Progenitor cell of endocrine pancreas (in vitro differentiated cells): ENCODE measurements at places on chromosomes 16 and 17. TPM values are rescaled to one million over a fixed set of nuclear protein-coding genes. Genes with fewer than 3 reads are reported as not detected.

Gene AMFR
- 55.8 and 66.3 TPM in 2 replicates for total RNA-seq

- no peak overlapping the region for H3K27ac ChIP-seq
- no peak for DNase-seq
- no peaks in the 10 kb centered on the region for H3K4me1 ChIP-seq
- H3K36me3 ChIP-seq: no peaks in the 10 kb centered on the region
These were observed 6.2 kb downstream of the ACSM5 start for GRCh38 chr16:20415541-20415940.

DNA sequence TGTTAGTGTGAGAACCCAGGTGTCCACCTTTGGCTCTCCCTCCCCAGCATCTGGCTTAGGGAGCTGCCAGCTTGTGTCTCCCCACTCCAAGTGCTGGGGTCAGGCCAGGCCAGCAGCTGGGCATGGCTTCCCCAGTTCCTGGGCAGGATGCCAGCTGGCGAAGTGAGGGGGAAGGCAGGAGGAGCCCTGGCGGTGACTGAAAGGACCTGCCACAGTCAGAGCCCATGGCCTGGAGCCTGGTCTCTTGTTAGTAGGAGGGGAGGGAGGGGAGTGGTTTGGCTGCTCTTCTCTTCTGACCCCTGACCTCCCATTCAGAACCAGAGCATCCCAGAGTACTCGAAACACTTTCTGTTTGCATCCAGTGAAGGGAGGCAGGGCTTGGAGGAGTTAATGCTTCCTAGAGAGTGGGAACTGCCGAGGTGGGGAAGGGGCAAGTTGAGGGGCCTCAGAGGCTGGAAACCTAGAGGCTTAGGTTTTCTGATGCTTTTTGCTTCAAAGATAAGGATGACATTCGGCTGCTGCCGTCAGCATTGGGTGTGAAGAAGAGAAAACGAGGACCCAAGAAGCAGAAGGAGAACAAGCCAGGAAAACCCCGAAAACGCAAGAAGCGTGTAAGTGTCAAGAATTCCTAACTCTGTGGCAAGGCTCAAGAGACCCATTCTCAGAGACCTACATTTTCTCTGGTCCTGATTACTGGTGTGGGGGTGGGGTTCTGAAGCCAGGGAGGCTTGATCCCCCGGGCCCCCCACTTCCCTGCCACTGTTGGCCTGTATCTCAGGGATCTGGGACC is 772 bp downstream of the CHD3 start:
- no peak overlapping the region for H3K4me3 ChIP-seq
- H3K27ac ChIP-seq: no peak overlapping the region
- DNase-seq: no peak
- peaks cover 3% of the 10 kb centered on the region for H3K4me1 ChIP-seq
- peaks cover 18% of the 10 kb centered on the region for H3K36me3 ChIP-seq

GRCh38 chr16:53576210-53576609 is 73.2 kb upstream of the AKTIP start:
- no peaks in the 10 kb centered on the region for H3K27me3 ChIP-seq
- no peaks in the 10 kb centered on the region for H3K4me1 ChIP-seq
- H3K36me3 ChIP-seq: peaks cover 2% of the 10 kb centered on the region

Gene SMIM22
- total RNA-seq: not detected in 2 replicates

- peaks cover 5% of the 10 kb centered on the region for H3K36me3 ChIP-seq
- peaks cover 2% of the 10 kb centered on the region for H3K4me1 ChIP-seq
- no peaks in the 10 kb centered on the region for H3K27me3 ChIP-seq
- no peak for DNase-seq
- no peak overlapping the region for H3K27ac ChIP-seq
These were observed 720 bp upstream of the BCKDK start for GRCh38 chr16:31107465-31107867.

DNA sequence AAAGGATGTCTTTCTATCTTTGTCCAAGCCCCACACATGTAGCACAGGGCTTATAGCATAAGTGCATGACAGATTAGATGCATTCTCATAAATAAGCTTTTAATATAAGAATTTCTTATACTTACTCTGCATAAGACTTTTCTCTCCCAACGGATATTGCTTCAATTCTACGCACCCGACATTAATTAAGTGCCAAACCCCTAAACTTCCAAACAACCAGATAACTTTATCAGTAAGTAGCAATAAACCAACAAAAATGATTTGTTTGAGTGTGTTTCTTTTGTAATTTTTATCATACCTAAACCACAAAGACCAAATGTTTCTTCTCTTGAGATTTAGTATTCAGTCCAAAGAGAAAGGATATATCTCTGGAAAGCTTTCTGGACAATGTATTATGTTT is 391.5 kb downstream of the CDH8 start:
- DNase-seq: no peak
- no peaks in the 10 kb centered on the region for H3K36me3 ChIP-seq
- H3K4me3 ChIP-seq: no peak overlapping the region
- no peaks in the 10 kb centered on the region for H3K27me3 ChIP-seq

GRCh38 chr16:17325476-17326143 is 145.2 kb downstream of the XYLT1 start:
- no peak overlapping the region for H3K4me3 ChIP-seq
- DNase-seq: no peak
- peaks cover 3% of the 10 kb centered on the region for H3K4me1 ChIP-seq
- H3K27ac ChIP-seq: no peak overlapping the region

DNA sequence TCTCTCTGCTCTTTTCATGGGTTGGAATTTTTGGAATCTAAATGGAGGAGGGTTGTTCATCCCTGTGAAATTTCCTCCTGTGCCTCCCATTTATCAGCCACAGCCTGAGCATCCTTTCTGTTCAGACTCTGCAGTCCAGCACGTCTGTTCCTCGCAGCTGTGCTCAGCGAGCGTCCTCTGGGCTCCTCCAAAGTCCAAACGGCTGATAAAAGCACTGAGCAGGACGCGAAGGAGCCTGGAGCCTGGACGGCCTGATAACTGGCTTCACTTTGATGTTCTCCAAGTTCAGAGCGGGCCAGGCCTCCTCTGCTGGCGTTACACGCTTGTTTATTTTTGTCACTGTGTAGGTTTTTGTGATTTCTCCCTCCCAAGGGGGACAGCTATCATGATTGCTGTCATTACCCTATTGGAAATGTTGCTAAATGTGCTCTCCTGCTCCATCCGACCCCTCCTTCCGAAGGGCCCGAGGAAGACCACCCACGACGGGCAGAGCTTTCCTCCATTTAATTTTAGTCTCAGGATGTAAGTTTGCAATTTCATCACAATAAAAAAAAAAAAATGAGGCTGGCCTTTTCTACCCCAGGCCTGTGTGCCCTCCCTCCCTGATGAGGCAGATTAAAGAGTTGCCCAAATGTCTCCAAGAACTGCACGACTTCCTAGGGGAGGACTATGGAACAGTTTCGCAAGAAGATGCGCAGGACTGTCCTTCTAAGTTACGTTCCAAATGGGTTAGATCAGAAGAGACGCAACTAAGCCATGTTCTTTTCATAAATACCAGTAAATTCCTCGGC is 290.5 kb upstream of the FOXF1 start:
- peaks cover 12% of the 10 kb centered on the region for H3K4me1 ChIP-seq
- H3K27ac ChIP-seq: no peak overlapping the region
- H3K36me3 ChIP-seq: no peaks in the 10 kb centered on the region
- no peak for DNase-seq

Gene CACNG1
- total RNA-seq: 0.22 TPM in 1 of 2 replicates, not detected in the other

DNA sequence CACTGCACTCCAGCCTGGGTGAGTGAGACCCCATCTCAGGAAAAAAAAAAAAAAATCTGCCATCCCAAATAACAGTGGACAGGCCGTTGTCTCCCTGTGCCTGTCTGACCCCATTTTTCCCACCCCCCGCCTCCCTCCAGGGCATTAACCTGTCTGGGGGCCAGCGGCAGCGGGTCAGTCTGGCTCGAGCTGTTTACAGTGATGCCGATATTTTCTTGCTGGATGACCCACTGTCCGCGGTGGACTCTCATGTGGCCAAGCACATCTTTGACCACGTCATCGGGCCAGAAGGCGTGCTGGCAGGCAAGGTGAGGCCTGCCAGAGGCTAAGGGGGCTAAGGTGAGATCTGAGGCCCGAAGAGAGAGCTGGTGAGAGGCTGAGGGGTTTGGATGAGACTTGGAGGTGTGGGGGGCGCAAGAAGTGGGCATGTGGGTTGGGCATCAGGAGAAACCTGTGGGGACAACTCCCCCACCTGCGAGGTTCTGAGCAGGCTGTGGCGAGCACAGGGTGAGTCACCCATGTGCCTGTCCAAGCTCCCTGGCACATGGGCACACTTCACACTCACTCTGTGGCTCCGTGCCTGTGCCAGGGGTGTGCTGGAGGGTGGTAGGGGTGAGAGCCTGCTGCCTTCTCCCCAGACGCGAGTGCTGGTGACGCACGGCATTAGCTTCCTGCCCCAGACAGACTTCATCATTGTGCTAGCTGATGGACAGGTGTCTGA is 34.7 kb downstream of the ANKRD40 start:
- H3K36me3 ChIP-seq: no peaks in the 10 kb centered on the region
- H3K4me1 ChIP-seq: peaks cover 6% of the 10 kb centered on the region
- DNase-seq: no peak
- H3K27me3 ChIP-seq: no peaks in the 10 kb centered on the region
- H3K27ac ChIP-seq: peak overlapping the region; percentile 88
- H3K4me3 ChIP-seq: no peak overlapping the region

- H3K27ac ChIP-seq: no peak overlapping the region
- H3K27me3 ChIP-seq: no peaks in the 10 kb centered on the region
- H3K4me3 ChIP-seq: no peak overlapping the region
- H3K4me1 ChIP-seq: no peaks in the 10 kb centered on the region
These were observed 18.5 kb upstream of the AATK start for GRCh38 chr17:81184555-81184954.

Gene KRT31
- not detected in 2 replicates for total RNA-seq

Gene NPIPB9
- total RNA-seq: 3.2 and 3.4 TPM in 2 replicates

DNA sequence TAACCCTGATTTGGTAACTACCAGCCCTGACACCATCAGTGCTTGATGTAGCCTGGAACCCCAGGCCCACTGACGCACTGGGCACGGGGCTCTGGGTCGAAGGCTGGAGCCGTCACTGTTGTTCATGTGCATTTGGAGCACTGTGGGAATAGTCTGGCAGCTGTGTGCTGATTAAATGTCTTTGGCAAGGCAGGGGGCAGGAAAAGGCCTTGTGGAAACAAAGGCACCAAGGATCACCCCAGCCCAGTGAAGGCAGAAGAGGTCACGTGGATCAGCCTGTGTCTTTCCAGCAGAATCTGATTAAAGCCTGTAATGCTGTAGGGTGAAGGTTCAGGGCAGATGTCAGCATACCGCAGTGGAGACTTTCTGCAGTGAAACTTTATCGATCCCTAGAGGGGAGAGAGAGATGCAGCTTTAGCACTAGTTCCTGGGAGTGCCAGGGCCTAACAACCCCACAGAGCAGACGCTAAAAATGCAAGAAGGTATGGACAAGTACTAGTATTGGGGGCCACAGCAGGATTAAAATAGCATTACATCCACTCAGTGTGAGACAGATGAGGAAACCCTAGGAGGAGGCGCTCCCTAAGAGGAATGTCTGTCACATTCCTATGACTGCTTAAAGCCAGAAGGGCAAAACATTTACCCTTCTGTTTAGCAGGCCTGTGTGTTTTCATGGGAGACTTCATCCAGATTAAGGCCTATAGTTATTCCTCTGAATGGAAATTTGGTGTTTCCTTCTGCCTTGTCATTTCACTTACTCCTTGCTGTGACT is 9.7 kb downstream of the ZNHIT3 start:
- peaks cover 15% of the 10 kb centered on the region for H3K36me3 ChIP-seq
- H3K27ac ChIP-seq: no peak overlapping the region
- peaks cover 3% of the 10 kb centered on the region for H3K4me1 ChIP-seq
- no peak overlapping the region for H3K4me3 ChIP-seq
- no peak for DNase-seq
- no peaks in the 10 kb centered on the region for H3K27me3 ChIP-seq

DNA sequence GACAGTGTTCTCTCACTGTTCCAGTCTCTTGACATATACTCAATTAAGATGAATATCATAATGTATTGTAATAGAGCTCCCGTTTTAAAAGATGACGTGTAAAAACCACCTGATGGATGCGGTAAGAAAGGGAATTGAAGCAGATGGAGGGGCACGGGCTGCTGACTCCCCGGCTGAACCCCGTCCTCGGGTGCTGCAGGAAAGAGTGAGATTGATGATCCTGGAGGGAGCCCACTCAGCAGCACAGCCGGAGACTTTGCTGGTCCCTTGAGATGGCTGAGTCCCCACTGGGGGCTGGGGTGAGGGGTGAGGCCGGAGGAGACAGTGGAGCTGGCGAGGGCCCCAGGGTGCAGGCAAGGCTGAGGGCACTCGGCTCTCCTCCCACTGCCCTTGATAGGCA is 217.4 kb downstream of the RPTOR start:
- no peak overlapping the region for H3K27ac ChIP-seq
- peaks cover 2% of the 10 kb centered on the region for H3K36me3 ChIP-seq
- no peak for DNase-seq
- no peaks in the 10 kb centered on the region for H3K27me3 ChIP-seq
- peaks cover 6% of the 10 kb centered on the region for H3K4me1 ChIP-seq

Gene PSMB3
- total RNA-seq: 134 and 138 TPM in 2 replicates

GRCh38 chr17:48704361-48705248 is 17.7 kb downstream of the PRAC1 start:
- no peaks in the 10 kb centered on the region for H3K4me1 ChIP-seq
- DNase-seq: no peak
- H3K4me3 ChIP-seq: no peak overlapping the region
- H3K27ac ChIP-seq: no peak overlapping the region

Gene MT4
- not detected in 2 replicates for total RNA-seq

Gene PIRT
- total RNA-seq: not detected in 2 replicates

DNA sequence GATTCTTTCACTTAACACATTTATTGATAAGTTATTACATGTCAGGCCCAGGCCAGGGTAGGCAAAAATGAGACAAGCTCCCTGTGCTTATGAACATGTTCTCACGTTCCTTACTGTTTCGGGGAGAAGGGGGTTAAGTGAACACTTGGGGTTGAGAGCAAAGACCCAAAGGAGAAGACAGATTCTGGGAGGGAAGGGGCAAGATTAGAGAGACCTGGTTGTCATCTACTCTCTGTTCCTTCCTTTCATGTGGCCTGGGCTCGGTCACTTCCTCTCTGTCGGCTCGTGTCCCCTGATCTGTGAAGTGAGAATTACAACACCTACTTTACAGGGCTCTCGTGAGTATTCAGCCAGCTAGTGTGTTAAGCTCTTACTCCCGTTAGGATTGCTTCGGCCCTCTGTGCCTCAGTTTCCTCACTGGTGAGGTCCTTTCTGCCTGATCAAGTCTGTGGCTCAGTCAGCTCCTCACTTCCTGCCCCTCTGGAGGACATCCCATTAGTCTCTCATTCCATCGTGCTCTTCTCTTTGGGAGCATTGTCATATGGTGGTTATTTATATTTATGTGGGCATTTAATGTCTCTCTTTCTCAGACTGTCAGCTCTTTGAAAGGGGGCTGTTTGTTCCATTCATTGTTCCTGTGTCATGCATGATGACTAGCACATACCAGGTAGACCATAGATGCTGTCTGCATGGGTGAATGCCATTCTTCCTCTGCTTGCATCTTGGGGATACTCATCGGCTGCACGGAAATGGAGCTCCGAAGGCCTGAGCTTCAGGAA is 38.9 kb downstream of the PLCG2 start:
- no peaks in the 10 kb centered on the region for H3K4me1 ChIP-seq
- H3K27ac ChIP-seq: no peak overlapping the region
- H3K27me3 ChIP-seq: peaks cover 3% of the 10 kb centered on the region

GRCh38 chr16:17294856-17295255 is 175.9 kb downstream of the XYLT1 start:
- H3K27ac ChIP-seq: no peak overlapping the region
- no peaks in the 10 kb centered on the region for H3K27me3 ChIP-seq
- DNase-seq: no peak
- no peaks in the 10 kb centered on the region for H3K36me3 ChIP-seq

Gene HBA1
- total RNA-seq: not detected in 2 replicates

GRCh38 chr17:60141111-60142018 is 8.4 kb upstream of the CA4 start:
- H3K27me3 ChIP-seq: peaks cover 92% of the 10 kb centered on the region
- DNase-seq: no peak
- H3K4me3 ChIP-seq: peak overlapping the region; percentile 31
- H3K36me3 ChIP-seq: no peaks in the 10 kb centered on the region
- H3K27ac ChIP-seq: no peak overlapping the region
- peaks cover 24% of the 10 kb centered on the region for H3K4me1 ChIP-seq
